Glutamatergic neuron (in vitro differentiated cells): ENCODE measurements at places on chromosomes 2 and 18. TPM values are rescaled to one million over a fixed set of nuclear protein-coding genes. Genes with fewer than 3 reads are reported as not detected.

DNA sequence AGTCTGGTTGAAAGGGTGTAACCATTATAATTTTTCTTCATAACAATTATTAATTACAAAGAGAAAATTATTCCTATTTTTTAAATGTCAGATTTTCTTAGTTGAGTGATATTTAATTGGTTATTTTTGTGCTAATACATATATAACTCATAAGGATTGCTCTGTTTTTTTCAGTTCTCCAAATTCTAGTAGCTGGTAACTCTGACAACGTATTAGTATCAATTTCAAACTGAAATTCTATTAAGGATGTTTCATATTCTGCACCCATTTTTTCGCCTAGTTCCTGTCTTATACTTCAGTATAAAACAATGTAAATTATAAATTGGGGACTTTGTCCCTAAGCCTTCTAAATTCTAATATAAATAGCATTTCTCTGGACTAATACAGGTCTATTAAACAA, 81.0 kb downstream of the R3HDM1 start:
- H3K27ac ChIP-seq: no peak overlapping the region
- no peaks in the 10 kb centered on the region for H3K4me1 ChIP-seq
- no peaks in the 10 kb centered on the region for H3K36me3 ChIP-seq
- no peak for DNase-seq
- no peaks in the 10 kb centered on the region for H3K27me3 ChIP-seq

GRCh38 chr2:84878459-84878858, 2.4 kb downstream of the TRABD2A start:
- H3K27me3 ChIP-seq: peaks cover 26% of the 10 kb centered on the region
- DNase-seq: no peak
- peaks cover 8% of the 10 kb centered on the region for H3K36me3 ChIP-seq
- no peak overlapping the region for H3K27ac ChIP-seq
- H3K4me3 ChIP-seq: no peak overlapping the region
- H3K4me1 ChIP-seq: peaks cover 12% of the 10 kb centered on the region

GRCh38 chr2:130393318-130393910, 37.6 kb downstream of the PTPN18 start:
- no peak for DNase-seq
- peaks cover 6% of the 10 kb centered on the region for H3K36me3 ChIP-seq
- H3K27ac ChIP-seq: no peak overlapping the region
- peaks cover 8% of the 10 kb centered on the region for H3K4me1 ChIP-seq
- peaks cover 3% of the 10 kb centered on the region for H3K27me3 ChIP-seq
- H3K4me3 ChIP-seq: peak overlapping the region; percentile 30

DNA sequence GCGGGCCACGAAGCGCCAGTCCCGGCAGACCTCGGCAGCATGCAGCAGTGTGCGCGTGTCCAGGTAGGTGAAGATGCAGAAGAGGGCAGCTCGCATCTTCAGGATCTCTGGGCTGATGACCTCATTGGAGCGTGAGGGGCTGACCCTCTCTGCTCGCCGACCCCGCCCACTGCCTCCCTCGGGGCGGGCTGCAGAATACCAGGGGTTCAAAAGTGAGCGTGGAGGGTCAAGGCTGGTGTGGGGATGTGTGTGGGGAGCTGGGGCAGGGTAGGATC, 20.0 kb downstream of the FBXO41 start:
- H3K4me3 ChIP-seq: no peak overlapping the region
- no peaks in the 10 kb centered on the region for H3K4me1 ChIP-seq
- no peak overlapping the region for H3K27ac ChIP-seq
- H3K27me3 ChIP-seq: peaks cover 21% of the 10 kb centered on the region
- H3K36me3 ChIP-seq: peaks cover 9% of the 10 kb centered on the region
- no peak for DNase-seq

DNA sequence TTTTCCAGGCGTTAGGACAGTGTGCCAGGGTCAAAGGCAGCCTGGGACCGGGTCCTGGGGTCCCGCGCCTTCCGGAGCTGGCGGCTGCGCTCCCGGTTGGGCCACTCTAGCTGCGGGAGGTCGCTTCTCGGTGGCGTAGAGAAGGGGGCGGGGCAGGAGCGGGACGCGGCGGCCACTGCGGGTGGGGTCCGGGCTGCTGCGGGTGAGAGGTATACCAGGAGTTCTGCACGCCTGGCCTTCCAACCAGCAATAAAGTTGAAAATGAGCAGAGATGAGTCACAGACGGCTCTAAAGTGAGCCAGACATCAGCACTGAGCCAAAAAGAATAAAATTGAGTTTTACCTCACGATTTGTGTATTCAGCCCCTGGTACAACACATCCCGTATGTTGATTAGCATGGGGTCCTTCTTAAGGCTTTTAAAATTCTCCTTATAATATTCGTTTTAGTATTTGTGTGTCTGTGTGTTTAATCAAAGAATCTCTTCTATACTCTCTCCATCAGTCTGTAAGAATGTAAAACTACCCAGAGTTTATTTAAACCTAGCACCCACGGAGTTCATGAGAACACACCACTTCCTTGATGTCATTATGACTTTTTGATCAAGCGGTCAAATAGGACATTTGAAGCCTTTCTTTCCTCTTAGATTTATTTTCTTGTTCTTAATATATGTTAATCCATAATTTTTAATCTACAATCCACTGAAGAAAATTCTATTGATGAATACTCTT, at the start of gene C1GALT1C1L:
C1GALT1C1L (minus strand) TSS at position 108 of the 729 bp plus-strand sequence; CDS start at position 1, 107 bp downstream.
- H3K4me3 ChIP-seq: peak within 1 kb of the TSS; percentile 81
- no peaks in the 10 kb centered on the region for H3K4me1 ChIP-seq
- H3K27me3 ChIP-seq: no peaks in the 10 kb centered on the region
- peaks cover 13% of the 10 kb centered on the region for H3K36me3 ChIP-seq

The FSIP2 gene
- 56.4 TPM for total RNA-seq

The CROCC2 gene
- not detected for total RNA-seq

The PFN4 gene
- not detected for total RNA-seq

The CKAP2L gene
- total RNA-seq: 3.3 TPM

The SERPINB3 gene
- not detected for total RNA-seq
